GM23248 (cell line): ENCODE measurements at places on chromosomes 6 and 20. TPM values are rescaled to one million over a fixed set of nuclear protein-coding genes. Genes with fewer than 3 reads are reported as not detected.

Gene SOBP
- total RNA-seq: 0.97 and 1.9 TPM in 2 replicates

Gene ZSCAN23
- 0.32 and 0.51 TPM in 2 replicates for total RNA-seq

Gene LAMP5
- total RNA-seq: 0.11 TPM in 1 of 2 replicates, not detected in the other

Gene CRISP3
- total RNA-seq: not detected in 2 replicates

Gene GPLD1
- total RNA-seq: 0.97 TPM in 1 of 2 replicates, not detected in the other

Gene PLEKHG1
- total RNA-seq: 0.11 and 3.7 TPM in 2 replicates

Gene SIRPD
- not detected in 2 replicates for total RNA-seq

Gene GPR6
- not detected in 2 replicates for total RNA-seq

Gene TNF
- total RNA-seq: not detected in 2 replicates

Gene GID8
- 29.1 and 31.0 TPM in 2 replicates for total RNA-seq

Gene PI16
- 181 and 227 TPM in 2 replicates for total RNA-seq

Gene CYP39A1
- total RNA-seq: 0.38 TPM in 1 of 2 replicates, not detected in the other

Gene RPP21
- total RNA-seq: 40.2 and 45.8 TPM in 2 replicates

Gene BIRC7
- not detected in 2 replicates for total RNA-seq

Gene SLC17A2
- not detected in 2 replicates for total RNA-seq

Gene RNASET2
- 23.5 and 34.4 TPM in 2 replicates for total RNA-seq

Gene SNPH
- total RNA-seq: 11.2 and 12.9 TPM in 2 replicates

Gene GCNT2
- not detected in 2 replicates for total RNA-seq

Gene GPX5
- total RNA-seq: not detected in 2 replicates

Gene CRISP2
- total RNA-seq: not detected in 2 replicates

Gene BPIFA1
- not detected in 2 replicates for total RNA-seq

Gene SLC22A7
- not detected in 2 replicates for total RNA-seq

Gene CFAP61
- not detected in 2 replicates for total RNA-seq

Gene ZSCAN31
- 0.54 and 1.3 TPM in 2 replicates for total RNA-seq

Gene PNLDC1
- not detected in 2 replicates for total RNA-seq

Gene ZBTB9
- total RNA-seq: 2.0 and 3.5 TPM in 2 replicates

Gene WFDC5
- total RNA-seq: not detected in 2 replicates

Gene STK38
- total RNA-seq: 30.5 and 35.6 TPM in 2 replicates

Gene PRKN
- total RNA-seq: 0.63 and 2.3 TPM in 2 replicates

Gene CCM2L
- total RNA-seq: not detected in 2 replicates

Gene GGTLC1
- not detected in 2 replicates for total RNA-seq

Gene SMIM29
- 27.6 and 35.1 TPM in 2 replicates for total RNA-seq

Gene CST7
- total RNA-seq: not detected in 2 replicates

Gene TRAPPC3L
- 1.4 TPM in 1 of 2 replicates, not detected in the other for total RNA-seq

Gene PAX1
- not detected in 2 replicates for total RNA-seq

Gene SHLD1
- total RNA-seq: 1.8 and 2.6 TPM in 2 replicates

Gene C6orf62
- 107 and 118 TPM in 2 replicates for total RNA-seq

Gene C6orf141
- total RNA-seq: not detected in 2 replicates

Gene ZNF334
- 1.4 TPM in 2 replicates for total RNA-seq

Gene KCNK16
- total RNA-seq: not detected in 2 replicates

Gene SEMG1
- not detected in 2 replicates for total RNA-seq

Gene PACSIN1
- not detected in 2 replicates for total RNA-seq

Gene BPIFB2
- not detected in 2 replicates for total RNA-seq

Gene TMEM181
- total RNA-seq: 52.6 and 53.0 TPM in 2 replicates

Gene DIDO1
- total RNA-seq: 28.6 and 37.1 TPM in 2 replicates

Gene TRDN
- total RNA-seq: not detected in 2 replicates

Gene SALL4
- not detected in 2 replicates for total RNA-seq

Gene HEY2
- total RNA-seq: not detected in 2 replicates
